ENCODE measurements at places on chromosomes 6 and 20. TPM values are rescaled to one million over a fixed set of nuclear protein-coding genes. Genes with fewer than 3 reads are reported as not detected.

GRCh38 chr6:13261464-13261994, 66.8 kb downstream of the TBC1D7 start:
- no peak overlapping the region for H3K27ac ChIP-seq
- H3K4me1 ChIP-seq, result peaks cover 21% of the 10 kb centered on the region
- H3K4me3 ChIP-seq, result no peak overlapping the region
- peaks cover 4% of the 10 kb centered on the region for H3K27me3 ChIP-seq
- H3K36me3 ChIP-seq, result peaks cover under 1% of the 10 kb centered on the region
- no peak for DNase-seq

- no peak overlapping the region for H3K27ac ChIP-seq
- no peak for DNase-seq
- H3K4me1 ChIP-seq, result peaks cover 49% of the 10 kb centered on the region
- no peak overlapping the region for H3K4me3 ChIP-seq
- 0 out of 2 replicates have a peak, but pooled peaks cover 1% of the 10 kb centered on the region for H3K27me3 ChIP-seq
Observed at GRCh38 chr6:2772840-2773239, 7.6 kb downstream of the WRNIP1 start.

Gene MGME1
- total RNA-seq, result 15.6 TPM

GRCh38 chr20:39311851-39312506, 349.8 kb downstream of the DHX35 start:
- DNase-seq, result no peak
- H3K4me1 ChIP-seq, result no peaks in the 10 kb centered on the region
- peaks cover 5% of the 10 kb centered on the region for H3K36me3 ChIP-seq

DNA sequence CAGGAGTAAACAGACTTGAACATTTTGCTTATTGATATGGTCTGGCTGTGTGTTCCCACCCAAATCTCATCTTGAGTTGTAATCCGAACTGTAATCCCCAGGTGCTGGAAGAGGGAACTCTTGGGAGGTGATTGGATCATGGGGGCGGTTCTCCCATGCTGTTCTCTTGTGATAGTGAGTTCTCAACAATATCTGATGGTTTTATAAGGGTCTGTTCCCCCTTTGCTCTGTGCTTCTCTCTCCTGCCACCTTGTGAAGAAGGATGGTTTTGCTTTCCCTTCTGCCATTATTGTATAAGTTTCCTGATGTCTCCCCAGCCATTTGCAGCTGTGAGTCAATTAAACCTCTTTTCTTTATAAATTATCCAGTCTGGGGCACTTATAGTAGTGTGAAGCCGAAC, 40.0 kb downstream of the MYLIP start:
- DNase-seq, result no peak
- H3K27ac ChIP-seq, result no peak overlapping the region
- H3K27me3 ChIP-seq, result peaks cover 19% of the 10 kb centered on the region
- no peaks in the 10 kb centered on the region for H3K36me3 ChIP-seq
- H3K4me3 ChIP-seq, result no peak overlapping the region

- H3K4me3 ChIP-seq, result no peak overlapping the region
- no peaks in the 10 kb centered on the region for H3K36me3 ChIP-seq
- H3K27ac ChIP-seq, result no peak overlapping the region
- H3K27me3 ChIP-seq, result peaks cover 35% of the 10 kb centered on the region
Observed at GRCh38 chr20:57904314-57905105, 194.7 kb upstream of the PMEPA1 start.

DNA sequence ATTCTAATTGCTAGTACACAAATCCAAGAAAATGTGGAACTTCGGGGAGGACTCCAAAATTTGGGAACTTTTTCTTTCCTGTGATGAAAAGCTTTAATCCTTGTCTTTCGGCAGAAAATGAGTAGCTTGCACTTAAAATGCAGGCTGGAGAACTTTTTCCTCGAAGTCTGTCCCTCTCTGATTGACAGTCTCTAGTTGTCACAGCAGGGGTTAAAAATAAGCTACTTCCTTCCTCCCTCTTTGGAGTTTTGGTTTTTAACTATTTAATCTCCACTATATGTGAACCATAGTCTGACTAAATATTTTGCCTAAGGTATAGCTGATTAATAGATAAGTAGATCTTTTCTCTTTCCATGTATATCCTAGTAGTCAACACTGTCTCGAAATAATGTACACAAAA, 66.8 kb upstream of the MBOAT1 start:
- DNase-seq, result no peak
- H3K27me3 ChIP-seq, result peaks cover 25% of the 10 kb centered on the region
- H3K4me1 ChIP-seq, result no peaks in the 10 kb centered on the region
- no peaks in the 10 kb centered on the region for H3K36me3 ChIP-seq
- H3K27ac ChIP-seq, result no peak overlapping the region

Gene FRS3
- 4.2 TPM for total RNA-seq

Data from HFFc6 (cell line).